ENCODE measurements at places on chromosomes 1 and 21.

DNA sequence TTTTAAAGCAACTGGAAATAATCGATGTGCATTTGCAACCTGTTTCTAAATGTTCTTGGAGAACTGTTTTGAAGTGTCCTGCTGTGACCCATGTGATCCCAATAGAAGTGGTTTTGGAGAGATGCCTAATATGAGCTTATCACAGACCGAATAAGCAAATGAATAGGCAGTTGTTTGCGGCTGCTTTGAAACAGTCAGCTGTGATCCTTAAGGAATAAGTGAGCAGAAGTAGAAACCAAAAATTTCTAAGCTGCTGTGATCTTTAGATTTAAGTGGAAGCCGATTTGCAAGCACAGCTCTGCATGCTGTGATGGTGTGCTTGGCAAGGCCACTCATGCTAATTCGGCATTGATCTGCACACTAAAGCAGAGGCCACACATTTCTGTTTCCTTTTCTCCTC lies 329.5 kb upstream of the DUSP10 start:
- no peak for DNase-seq

DNA sequence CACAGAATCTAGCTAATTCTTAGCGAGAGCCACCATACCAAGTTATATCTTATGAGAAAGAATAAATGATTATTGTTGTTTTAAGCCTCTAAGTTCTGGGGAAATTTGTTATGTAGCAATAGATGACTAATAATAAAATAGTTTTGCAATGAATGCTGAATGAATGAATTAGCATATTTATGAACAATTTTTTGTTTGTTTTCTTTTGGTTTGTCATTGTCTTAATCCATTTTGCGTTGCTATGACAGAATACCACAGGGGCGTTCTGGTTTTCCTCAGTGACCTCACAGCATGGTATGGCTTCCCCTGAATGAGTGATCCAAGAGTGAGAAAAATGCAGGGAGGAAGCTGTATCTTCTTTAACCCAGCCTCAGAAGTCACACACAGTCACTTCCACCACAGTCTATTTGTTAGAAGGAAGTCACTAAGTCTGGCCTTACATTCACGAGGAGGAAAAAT lies 53.8 kb upstream of the HPDL start:
- DNase-seq = peak; percentile 91

DNA sequence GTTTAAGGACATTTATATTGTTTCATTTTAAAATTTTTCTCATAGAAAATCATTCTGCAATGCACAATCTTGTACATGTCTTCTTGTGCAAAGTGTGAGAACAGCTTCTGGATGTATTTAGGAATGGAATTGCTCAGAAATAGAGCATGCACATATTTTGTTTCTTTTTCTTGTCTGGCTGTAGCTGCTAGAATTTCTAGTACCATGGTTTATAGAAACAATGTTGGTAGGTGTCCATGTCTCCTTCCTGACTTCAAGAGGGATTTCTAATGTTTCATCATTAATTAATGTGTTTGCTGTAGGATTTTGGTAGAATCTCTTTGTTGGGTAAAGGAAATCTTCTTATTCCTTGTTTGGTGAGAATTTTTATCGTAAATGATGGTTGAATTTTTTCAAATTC lies 99.0 kb downstream of the RYR2 start:
- DNase-seq = no peak

- DNase-seq = peak; percentile 86
Measured at GRCh38 chr1:235941876-235942624, 75.3 kb upstream of the LYST start.

GRCh38 chr21:46570631-46571030 lies 34.3 kb downstream of the S100B start:
- no peak for DNase-seq

DNA sequence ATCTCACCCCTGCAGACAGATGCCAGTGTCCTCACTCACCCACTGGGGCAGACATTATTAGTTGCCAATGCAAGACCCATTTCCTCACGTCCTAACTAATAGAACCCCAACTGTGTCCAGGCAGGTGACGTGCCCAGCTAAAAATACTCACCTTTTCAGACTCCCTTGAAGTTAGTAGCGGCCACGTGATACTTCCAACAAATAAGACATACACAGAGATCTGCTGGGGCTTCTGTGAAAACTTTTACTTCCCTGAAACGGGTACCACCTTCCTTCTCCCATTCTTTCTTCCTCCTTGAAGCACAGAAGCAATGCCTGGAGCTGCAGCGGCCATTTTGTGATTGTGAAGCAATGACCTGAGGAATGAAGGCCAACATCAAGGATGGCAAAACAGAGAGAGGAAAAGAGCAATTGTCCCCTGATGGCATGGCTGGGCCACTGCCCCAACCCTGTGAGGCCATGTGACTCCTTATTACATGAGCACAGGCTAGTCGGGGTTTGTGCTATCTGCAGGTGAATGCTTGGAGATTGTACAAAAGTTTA lies 74.4 kb upstream of the TMPRSS2 start:
- no peak for DNase-seq

GRCh38 chr1:8211883-8212579 lies 105.9 kb upstream of the SLC45A1 start:
- DNase-seq = peak; percentile 46

GRCh38 chr1:51314974-51315373 lies 15.4 kb downstream of the TTC39A start:
- no peak for DNase-seq

DNA sequence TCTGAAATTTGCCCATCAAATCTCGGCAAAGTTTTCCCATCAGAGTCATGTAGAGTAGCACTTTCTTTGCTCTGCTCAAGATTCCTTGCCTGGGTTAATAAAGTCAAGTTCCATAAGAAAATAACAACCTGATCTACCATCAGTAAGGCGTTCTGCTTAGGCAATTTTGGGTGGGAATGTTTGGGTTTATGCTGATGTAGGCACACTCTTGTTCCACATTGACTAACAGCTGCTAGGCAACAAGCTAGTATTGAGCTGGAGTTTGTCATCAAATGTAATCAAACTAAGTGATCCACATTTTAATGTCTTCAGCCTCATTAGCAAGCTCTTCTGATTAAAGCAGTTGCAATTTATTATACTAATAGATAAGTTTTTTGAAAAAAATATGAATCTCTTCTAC lies 12.1 kb upstream of the HMCN1 start:
- no peak for DNase-seq

GRCh38 chr1:92094090-92094489 lies 13.9 kb downstream of the BTBD8 start:
- DNase-seq = no peak

DNA sequence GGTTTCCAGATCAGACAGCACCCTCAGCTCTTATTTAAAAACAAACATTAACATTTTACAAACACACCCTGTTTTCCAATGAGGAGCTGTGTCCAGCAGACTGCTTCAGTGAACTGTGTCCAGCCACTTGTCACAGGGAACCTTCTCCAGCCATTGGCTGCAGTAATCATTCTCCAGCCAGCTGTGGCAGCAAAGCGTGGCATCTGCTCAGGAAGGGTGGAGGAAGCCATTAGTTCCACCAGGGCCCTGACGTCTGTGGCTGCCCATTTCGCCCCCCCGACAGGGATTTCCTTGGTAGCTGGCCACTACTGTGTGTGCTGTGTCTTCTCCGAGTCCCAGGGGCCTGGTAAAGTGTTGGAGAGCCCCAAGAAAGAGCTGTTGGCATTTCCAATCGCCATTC lies 62.9 kb upstream of the SELENON start:
- no peak for DNase-seq

DNA sequence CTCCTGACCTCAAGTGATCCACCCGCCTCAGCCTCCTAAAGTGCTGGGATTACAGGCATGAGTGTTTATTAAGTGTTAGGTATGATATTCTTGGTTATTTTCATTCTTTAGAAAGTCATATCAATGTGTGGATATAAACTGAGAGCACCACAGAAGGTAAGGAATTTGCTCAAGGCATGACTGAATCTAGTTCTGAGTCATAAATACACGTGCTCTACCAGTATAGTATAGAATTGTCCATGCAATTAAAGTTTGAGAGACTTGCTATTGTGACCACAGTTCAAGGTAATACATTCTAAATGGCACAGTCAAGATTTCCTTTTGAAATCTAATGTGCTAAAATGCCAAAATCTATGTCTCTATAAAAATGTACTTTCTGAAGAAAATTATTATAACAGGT lies 401.1 kb upstream of the CHRM3 start:
- no peak for DNase-seq

DNA sequence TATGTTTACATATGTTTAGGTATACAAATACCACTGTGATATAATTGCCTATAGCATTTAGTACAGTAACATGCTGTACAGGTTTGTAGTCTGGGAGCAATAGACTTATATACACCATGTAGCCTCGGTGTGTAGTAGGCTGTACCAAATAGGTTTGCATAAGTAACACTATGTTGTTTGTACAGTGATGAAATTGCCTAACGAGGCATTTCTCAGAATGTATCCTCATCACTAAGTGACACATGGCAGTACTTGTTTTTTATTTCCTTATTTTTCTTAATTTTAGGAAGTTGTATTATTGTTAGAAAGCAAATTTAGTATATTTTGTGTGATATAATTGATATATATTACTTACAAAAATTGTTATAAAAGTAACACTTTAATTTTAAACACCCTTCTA lies 840.9 kb downstream of the LTN1 start:
- DNase-seq = peak; percentile 58

GRCh38 chr1:164794356-164794755 lies 235.4 kb downstream of the PBX1 start:
- DNase-seq = peak; percentile 50

DNA sequence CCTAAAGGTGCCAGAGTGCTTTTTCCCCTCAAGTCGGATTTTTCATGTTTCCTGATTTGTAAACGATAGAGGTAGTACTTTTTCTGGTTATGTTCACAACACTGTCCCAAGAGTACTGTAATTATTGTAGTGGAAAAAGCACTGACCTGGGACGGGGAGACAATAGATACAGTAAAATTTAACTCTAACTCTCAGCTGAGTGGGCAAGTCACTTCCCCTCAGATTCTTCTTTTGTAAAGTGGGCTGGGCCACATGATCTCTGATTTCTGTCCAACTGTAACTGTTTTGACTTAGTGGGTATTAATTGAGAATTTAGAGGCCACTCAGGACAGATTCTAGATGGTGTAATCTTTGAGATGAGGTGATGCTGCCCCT lies 19.1 kb downstream of the MARCKSL1 start:
- DNase-seq = no peak

DNA sequence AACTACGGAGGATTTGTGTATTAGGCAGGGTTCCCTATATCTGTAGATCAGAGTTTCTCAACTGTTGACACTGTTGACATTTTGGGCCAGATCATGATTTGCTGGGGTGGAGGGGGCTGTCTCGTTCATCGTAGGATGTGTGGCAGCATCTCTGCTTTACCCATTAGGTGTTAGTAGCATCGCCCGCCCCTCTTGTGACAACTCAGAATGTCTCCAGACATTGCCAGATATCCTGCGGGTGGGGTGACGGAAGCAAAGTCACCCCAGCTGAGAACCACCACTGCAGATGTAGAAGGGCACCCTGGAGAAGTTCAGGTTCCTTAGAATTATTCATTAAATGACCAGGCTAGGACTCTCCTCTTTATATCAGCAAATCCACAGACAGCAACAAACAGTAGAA lies 125.9 kb downstream of the CLIC6 start:
- no peak for DNase-seq

GRCh38 chr1:94063379-94063778 lies 57.6 kb downstream of the ABCA4 start:
- no peak for DNase-seq

DNA sequence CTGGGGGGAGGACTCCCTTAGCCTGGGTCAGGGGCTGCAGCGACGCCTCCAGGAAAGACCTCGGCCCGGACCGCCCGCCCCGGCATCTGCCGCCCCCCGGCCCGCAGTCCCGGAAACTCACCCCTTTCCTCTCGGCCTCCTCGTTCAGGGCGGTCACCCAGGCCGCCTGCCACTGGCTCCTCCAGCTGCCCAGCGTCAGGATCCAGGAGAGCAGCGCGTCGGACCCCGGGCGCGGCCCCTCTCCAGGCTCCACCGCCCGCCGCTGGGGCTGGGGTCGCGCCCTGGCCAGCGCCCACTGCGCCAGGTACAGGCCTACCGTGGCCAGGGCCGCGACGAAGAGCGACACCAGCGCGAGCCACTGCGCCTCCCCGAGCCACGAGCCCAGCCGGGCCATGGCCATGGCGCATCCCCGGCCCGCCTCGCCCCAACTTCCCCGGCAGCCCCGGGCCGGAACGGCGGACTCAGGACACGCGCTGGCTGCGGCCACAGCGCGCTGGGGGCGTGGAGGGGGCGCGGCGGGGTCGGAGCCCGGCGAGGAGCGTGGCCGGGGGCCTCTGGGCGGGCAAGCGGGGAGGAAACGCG lies 478 bp downstream of the C2CD2 start:
- peak; percentile 23 for DNase-seq

- peak; percentile 39 for DNase-seq
Measured at GRCh38 chr1:174265282-174265681, 106.0 kb downstream of the RABGAP1L start.

DNA sequence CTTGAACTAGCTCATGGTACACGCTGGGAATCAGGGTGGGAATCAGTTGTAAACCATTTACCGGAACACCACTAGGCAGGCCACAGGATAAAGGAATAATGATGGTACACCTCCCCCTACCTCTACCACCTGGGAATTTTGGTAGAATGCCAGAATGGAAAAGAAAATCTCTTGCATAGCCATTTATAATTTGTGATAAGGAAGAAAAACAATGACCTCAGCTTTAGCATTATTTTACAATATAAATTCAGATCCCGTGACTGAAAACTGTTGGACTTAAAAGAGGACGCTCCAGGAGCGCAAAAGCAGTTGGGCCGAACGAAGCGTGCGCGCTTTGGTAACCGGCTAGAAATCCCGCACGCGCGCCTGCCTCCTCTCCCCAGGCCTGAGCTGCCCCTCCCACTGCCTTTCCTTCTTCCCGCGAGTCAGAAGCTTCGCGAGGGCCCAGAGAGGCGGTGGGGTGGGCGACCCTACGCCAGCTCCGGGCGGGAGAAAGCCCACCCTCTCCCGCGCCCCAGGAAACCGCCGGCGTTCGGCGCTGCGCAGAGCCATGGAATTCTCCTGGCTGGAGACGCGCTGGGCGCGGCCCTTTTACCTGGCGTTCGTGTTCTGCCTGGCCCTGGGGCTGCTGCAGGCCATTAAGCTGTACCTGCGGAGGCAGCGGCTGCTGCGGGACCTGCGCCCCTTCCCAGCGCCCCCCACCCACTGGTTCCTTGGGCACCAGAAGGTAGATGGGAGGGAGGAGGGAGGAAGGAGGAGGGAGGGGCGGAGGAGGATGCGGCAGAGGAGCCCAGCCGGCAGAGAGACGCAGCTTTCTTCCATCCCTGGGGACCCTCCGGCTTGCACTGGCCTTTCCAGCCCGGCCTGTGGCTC lies at the start of gene CYP4X1:
CYP4X1 (plus strand) TSS at position 402 of the 873 bp plus-strand sequence; CDS start at position 551, 149 bp downstream.
- no peak for DNase-seq

Measured in inflammatory macrophage treated with lipopolysaccharide for 1 hour (primary cell).